ENCODE measurements at places on chromosomes 11 and 22.

DNA sequence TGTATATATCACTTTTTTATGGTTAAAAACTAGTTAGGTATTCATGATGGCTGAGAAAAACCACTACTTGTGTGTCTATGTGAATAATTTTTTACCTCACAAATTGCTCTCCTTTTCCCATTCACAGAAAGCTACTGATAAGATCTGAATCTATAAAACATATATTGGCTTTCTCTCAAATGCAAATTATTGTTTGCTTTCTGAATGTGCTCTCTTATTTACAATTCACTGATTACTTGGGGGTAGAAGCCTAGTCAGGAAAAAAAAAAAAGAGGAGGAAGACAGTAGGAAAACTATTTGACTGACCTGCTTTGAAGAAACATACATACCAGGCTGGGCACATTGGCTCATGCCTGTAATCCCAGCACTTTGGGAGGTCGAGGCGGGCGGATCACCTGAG is 20.5 kb downstream of the PGM2L1 start:
- no peak for DNase-seq

GRCh38 chr11:67506426-67507051 is 1.4 kb upstream of the PITPNM1 start:
- DNase-seq = no peak

GRCh38 chr11:132455044-132455443 is 1077.3 kb downstream of the OPCML start:
- DNase-seq = no peak

DNA sequence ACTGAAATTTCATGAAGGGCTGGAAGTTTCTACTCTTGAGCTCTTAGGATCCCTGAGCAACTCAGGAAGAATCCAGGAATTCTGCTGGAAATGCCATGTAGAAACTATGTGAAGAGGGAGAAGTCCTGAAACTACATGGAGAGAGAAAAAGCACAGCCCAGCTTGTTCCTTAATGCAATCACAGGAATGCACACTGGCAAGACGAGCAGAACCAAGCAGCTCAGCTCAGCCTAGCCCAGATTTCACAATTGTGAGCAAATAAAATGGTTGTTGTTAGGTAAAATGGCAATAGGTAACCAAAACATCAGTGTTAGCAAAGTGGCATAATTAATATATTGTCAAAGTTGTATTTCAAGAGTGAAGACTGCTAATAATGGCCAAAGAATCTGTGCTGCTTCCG is 28.1 kb downstream of the ZNF214 start:
- no peak for DNase-seq

DNA sequence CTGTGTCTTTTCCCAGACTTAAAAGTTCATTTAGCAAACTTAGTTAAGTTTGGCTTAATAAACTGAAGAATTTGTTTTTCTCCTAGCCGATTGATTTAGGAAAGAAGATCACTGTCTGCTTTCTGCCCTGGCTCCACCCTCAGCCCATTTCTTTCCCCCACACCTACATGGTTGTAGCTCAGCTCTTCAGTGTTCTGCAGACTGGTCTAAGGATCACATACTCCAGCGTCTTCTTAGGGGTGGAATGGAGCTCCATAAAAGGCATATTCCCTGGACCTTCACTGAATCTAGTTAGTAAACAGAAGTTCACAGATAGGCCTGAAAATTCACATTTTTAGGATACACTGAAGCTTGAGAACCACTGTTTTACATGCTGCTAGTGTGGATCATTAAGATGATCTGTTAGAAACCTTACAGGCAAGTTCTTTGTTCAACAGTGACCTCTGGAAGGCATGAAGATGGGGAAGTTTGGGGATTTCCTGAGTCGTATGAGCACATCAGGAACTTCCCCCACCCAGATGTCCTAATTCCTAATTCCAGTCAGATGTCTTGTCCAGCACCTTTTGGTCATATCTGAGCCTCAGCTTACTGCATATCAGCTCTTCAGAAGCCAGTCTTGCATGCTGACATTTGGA is 16.8 kb downstream of the PIWIL4 start:
- no peak for DNase-seq

DNA sequence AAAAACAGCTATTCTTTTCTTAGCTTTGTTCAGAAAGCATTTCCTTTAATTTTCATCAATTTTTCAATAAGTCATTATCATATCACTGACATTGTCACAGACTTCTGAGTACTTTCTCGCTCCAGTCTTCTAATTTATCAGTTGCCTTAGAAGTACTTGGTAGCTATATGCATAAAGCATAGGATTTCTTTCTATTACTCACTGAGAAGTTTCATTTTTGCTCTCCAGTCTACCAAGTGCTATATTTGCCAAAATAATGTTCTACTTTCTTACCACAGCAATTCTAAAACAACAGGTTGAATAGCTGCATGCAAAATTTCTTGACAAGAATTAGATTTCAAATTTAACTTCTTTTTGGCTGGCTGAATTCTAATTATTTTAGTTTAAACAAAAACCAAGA is 116.3 kb downstream of the STK33 start:
- no peak for DNase-seq

DNA sequence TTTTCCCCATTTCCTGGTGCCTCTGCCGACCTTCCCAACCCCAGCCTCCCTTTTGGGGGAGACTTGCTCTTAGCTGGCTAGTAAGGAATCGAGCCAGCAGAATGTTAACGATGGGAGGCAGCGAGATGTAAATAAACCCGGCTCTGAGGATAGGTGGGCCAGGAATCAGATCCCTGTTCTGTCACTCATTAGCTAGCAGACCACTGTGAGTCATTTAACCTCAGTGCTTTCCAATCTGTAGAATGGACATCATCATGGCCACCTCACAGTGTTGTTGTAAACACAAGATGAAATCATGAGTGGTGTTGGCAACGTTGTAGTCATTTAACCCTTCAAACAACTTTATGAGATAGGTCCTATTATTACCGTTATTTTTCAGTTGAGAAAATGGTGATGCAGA is 208.6 kb downstream of the KIRREL3 start:
- DNase-seq = no peak

All from activated naive CD4-positive, alpha-beta T cell treated with anti-CD3 and anti-CD28 coated beads, Interleukin-2, amount 10 ng/mL, durations not matched to agents 7 days and 5 days (primary cell).